ENCODE measurements at places on chromosomes 11 and 22.
A peak's percentile ranks its signal among the peaks of the same experiment; 100 is the strongest.

DNA sequence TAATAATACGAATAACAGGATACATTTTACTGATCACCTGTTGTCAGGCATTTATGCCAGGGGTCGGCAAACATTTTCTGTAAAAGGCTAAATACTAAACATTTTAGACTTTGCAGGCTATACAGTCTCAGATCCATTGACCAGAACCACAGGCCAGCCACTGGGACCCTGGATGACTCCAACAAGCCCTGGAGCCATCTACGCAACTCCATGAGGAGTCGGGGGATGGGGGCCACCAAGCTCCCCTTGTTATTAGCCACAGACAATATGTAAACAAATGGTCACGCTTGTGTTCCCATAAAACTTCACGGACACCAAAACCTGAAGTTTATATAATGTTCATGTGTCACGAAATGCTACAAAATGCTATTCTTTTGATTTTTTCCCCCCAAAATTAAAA lies 54.4 kb upstream of the EMID1 start:
- DNase-seq = no peak

GRCh38 chr11:84212468-84213390 lies 926.6 kb upstream of the CCDC90B start:
- no peak for DNase-seq

DNA sequence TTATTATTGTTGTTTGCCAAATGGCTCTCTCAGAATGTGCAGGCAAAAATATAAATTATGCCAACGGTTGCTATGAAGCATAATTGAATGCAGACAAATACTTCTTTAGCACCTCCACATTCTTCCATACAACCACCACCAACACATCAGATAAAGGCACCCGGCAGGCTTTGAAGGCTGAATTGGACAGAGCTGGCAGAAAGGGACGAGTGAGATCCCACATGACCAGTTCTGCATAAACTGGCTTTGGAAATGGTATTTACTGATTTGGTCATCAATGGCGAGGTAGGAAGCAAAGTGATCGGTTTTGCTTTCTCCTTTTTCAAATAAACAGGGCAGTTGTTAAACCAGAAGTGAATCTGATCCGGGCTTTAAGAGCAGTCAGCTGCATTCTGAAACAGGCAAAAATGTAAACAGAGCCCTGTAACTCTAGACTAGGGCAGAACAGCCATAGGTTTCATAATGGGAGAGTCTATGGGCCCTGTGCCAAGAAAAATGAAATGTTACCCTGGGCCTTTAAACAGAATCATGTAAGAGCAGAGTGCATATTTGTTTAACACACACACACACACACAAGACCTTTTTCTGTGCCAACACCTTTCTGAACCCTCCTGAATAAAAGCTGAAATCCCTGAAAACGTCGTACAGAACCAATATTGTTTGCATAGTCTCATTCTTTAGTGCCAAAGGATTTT lies 97.7 kb downstream of the MPPED2 start:
- DNase-seq = no peak

DNA sequence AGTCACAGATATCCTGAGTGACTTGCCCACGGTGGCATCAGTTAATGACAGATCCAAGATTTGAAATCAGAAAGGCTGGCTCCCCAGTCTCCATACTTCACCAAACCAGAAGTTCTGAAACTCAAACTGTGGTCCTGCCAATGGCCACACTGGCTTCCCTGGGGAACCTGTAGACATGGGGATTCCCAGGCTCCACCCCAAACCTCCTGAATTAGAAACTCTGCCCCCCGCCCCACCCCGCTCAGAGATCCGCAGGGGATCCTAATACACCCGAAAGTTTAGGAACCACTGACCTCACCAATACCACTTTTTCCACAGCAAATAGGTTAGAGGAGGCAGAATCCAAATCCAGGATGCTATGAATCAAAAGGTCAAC lies 15.3 kb downstream of the RTN4RL2 start:
- DNase-seq = no peak

- no peak for DNase-seq
Measured at GRCh38 chr11:3962406-3962840, 107.0 kb downstream of the STIM1 start.

GRCh38 chr11:133945087-133945974 lies 11.4 kb downstream of the IGSF9B start:
- DNase-seq = no peak

DNA sequence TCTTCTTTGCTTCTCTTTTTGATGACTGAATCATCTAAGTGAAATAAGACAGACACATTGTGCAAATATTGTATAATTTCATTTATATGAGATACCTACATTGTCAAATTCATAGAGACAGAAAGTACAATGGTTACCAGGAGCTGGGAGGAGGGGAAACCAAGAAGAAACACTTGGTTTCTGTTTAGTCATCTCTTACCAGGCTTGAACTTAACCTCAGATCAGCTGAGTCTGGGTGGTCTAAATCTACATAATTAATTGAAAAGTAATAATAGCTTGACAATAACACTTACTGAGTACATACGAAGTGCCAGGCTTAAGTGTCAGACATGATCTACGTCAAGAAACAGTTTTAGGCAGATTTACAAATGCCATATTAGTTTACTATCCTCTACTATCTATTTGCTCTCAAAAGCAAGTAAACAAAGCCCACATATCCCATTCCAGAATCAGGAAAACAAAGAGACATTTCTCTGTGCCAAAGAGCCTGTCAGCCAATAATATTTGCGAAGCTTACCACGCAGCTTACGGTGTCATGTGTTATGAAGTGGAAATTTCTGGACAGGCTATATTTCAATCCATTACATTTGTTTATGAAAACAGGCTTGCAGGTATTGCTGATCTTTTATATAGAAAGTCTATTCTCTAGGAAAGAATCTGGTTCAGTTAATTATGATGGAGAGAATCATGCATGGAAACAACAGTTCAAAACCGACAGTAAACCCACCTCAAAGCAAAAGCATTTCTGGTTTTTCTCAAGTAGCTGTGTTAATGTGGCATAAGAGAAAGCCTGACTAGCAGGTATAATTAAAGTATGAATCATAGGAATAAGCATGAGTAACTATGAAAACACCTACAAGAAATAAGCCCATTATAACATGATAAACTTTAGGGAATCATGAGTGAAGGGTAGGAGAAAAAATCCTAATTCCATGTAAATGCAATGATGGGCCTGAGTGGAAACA lies 2.7 kb upstream of the ARHGAP42 start:
- DNase-seq = no peak

DNA sequence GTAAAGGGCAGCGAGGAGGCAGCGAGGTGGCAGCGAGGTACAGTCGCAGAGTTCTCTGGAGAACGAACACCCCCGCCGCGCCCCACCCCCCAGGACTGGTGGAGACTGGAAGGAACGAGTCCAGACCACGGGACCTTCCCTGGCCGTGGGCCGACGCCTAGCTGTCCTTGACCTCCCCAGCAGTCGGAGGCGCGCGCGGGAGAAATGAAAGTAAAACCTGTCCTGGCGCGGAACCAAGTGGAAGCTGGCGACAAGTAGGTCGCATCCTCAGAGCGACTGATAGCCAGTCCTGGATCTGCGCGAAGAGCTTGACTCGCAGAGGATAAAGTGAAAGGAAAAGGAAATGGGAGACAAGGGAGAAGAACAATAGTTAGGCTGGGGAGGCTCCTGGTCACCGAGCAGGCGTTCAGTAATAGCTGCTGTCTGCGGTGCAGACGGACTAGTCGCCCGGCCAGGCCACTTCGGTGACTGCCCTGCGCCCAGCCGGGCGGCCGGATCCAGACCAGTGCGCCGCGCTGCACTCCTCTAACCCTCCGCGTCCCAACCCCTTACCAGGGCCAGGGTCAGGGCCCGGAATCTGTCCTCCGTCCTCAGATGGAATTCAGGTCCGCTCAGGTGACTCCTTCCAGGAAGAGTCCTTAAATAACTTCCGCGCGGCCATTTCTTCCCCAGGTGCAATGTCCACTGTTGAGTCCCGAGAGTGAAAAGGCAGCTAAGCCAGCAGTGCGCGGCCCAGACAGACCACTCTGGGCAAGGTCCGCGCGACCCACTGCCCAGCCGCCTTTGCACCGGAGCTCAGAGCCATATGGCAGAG lies 1.9 kb upstream of the ADM start:
- DNase-seq = peak; percentile 68

DNA sequence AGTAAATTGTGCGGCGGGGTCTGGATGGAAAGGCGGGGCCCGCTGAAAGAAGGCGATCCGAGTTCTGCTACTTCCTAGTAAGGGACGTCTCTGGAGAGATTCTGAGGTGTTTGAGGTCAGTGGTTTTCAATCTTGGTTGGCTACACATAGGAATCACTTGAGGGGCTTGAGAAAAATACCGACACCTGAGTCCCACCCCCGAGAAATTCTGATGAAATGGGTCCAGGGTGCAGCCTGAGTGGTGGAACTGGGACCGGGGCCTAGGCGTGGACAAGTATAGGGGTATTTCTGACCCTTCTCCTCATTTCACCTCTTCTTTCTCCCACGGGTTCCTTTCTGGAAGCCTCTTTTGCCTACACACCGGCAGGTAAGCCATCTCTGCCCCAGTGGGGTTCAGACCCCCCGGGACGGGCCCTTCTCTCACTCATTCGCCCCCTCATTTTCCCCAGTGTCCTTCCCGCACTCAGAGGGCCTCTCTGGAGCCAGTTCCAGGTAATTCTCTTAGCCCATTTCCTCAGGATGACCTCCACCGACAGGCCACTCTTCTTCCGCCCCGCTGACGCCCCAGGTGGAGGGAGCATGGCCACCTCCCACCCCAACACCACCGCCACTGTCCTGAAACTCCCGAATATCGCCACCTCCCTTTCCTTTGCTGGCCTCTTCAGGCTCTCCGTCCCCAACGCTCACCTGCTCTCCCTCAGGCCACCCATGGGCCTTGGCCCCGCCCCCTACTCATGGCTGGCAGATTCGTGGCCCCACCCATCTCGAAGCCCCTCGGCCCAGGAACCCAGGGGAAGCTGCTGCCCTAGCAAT lies 11.8 kb downstream of the ROBO3 start:
- DNase-seq = no peak

- no peak for DNase-seq
Measured at GRCh38 chr11:14253421-14253820, 105.6 kb downstream of the RRAS2 start.

GRCh38 chr11:17574141-17575091 lies 27.4 kb downstream of the OTOG start:
- DNase-seq = no peak

- DNase-seq = peak; percentile 21
Measured at GRCh38 chr11:35683728-35684339, 21.3 kb downstream of the TRIM44 start.

DNA sequence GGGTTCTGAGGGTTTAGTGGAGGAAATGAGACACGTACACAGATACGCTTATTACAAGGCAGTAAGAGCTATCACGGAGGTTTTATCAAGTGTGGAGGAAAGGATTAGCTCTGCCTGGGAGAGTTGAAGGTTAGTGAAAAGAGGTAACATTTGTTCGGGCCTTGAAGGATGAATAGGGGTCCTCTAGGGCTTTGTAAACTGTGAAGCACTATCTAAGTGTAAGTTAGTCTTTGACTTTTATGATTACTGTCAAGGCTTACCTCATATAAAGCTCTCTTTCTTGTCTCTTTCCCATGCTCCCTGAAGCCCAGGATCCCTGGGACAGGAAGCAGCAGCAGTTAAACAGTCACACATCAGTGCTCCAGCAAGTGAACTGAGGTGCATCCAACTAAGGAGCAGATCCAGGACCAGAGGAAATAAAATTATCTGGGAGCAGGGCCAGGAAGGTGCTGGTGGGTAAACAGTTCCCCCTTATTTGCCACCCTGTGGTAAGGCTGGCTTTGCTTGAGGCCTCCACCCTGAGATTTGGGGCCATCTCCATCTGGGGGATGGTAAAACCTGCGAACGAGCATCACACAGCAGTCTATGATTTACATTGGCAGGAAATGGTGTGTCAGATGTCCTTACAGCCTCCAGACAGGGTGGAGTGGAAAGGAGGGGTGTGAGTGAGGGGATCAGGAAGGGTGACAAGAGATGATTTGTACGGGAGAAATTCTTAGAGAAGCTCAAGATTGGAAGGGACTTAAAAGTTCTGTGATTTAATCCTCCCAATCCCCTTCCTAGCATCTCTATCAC lies 27.2 kb downstream of the GVQW3 start:
- no peak for DNase-seq

DNA sequence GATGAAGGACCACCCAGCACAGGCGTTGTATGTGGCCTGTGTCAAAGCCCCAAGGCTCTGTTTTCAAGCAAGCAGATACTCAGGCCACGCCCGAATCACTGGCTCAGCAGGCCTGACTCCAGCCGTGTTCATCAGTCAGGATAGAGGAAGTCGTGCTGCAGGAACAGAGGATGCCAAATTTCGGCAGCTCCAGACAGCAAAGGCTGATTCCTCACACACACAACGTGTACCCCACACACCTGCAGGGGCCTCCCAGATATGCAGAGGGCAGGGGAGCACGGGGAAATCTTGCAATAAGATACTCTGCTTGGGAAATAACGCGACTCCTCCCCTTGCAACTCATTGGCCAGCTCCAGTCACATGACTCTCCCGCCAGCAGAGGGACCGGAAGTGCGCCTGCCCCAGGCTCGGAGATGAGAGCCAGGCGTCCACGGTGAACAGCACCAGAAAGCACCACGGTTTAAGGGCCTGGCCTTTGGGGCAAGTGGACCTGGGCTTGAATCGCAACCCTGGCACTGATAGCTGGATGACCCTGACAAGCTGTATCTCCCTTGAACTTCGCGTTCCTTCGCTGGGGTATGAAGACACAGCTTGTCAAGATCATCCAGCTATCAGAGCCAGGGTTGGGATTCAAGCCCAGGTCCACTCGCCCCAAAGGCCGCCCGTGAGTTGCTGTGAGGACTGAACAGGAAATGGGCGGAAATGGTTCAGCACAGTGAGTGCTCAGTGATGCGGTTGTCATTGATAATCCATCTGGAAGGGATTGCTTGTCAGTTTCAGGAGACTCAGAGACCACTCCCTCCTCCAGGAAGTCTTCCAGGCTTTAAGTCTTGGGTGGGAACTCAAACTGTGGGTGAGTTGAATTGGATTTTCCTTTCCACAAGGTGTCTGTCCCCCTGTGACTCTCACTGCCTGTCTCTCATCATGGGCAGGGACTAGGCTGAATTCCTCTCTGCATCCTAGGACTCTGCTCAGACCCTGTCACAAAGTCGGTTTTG lies 88.5 kb downstream of the MYEOV start:
- peak; percentile 93 for DNase-seq

DNA sequence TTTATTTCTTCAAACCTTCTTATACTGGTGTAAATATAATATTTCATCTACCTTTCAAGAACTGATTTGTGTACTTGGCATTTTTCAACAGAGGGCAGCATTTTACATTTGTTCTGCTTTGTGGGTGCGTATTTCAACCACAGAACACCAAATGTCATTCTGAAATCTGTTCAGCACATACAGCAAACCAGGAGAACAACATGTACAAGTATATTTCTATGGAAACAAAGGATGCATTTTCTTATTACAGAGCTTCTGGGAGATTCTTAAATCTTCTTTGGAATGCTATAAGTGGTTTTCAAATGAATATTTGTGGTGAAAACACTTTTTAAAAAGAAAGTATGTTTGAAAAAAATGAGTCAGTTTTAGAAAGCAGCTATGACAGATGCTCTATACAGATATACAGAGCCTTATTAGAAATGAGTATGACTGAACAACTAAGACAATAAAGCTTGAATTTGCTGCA lies 946.0 kb downstream of the FAM181B start:
- DNase-seq = peak; percentile 50

- peak; percentile 87 for DNase-seq
Measured at GRCh38 chr11:120172054-120172911, 34.4 kb upstream of the TRIM29 start.

GRCh38 chr22:37229805-37230672 lies 14.0 kb downstream of the RAC2 start:
- DNase-seq = peak; percentile 96

Measured in NB4 (cell line).